ENCODE measurements at places on chromosomes 7 and 10. TPM values are rescaled to one million over a fixed set of nuclear protein-coding genes. Genes with fewer than 3 reads are reported as not detected.

The C10orf67 gene
- total RNA-seq, result 0.21 TPM

The AGR3 gene
- total RNA-seq, result not detected

GRCh38 chr7:132528695-132529094 lies 47.6 kb downstream of the PLXNA4 start:
- peak; percentile 67 for ATAC-seq
- no peak overlapping the region for H3K27ac ChIP-seq
- H3K36me3 ChIP-seq, result no peaks in the 10 kb centered on the region
- no peak overlapping the region for H3K4me3 ChIP-seq

- no peak overlapping the region for H3K27ac ChIP-seq
- H3K27me3 ChIP-seq, result no peaks in the 10 kb centered on the region
- peaks cover 21% of the 10 kb centered on the region for H3K4me1 ChIP-seq
- no peak for ATAC-seq
These were observed 33.8 kb downstream of the MKI67 start for GRCh38 chr10:128092454-128092853.

- no peak for ATAC-seq
- no peak overlapping the region for H3K27ac ChIP-seq
- peaks cover 21% of the 10 kb centered on the region for H3K4me1 ChIP-seq
- no peaks in the 10 kb centered on the region for H3K36me3 ChIP-seq
These were observed 90.3 kb downstream of the INPP5A start for GRCh38 chr10:132627666-132628531.

DNA sequence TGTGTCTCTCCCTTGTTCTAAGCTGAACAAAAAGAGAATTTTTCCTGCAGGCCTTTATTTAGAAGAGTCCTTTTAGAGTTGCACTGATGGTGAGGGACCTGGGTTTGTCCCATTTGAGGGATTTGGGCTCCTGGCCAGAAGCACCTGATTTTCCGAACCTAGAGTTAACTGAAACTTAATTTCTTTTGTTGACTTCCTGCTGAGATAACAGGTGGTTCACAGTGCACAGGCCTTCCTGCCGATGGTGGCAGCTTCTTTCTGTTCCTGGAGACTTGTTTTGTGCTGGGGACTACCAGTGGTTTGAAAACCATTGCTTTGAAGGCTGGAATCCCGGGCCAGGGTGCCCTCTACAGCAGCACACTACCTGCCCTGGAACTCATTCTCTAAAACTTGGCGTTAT lies 99.2 kb downstream of the SUGCT start:
- ATAC-seq, result no peak
- H3K36me3 ChIP-seq, result no peaks in the 10 kb centered on the region
- no peaks in the 10 kb centered on the region for H3K27me3 ChIP-seq
- no peaks in the 10 kb centered on the region for H3K4me1 ChIP-seq
- H3K27ac ChIP-seq, result no peak overlapping the region

DNA sequence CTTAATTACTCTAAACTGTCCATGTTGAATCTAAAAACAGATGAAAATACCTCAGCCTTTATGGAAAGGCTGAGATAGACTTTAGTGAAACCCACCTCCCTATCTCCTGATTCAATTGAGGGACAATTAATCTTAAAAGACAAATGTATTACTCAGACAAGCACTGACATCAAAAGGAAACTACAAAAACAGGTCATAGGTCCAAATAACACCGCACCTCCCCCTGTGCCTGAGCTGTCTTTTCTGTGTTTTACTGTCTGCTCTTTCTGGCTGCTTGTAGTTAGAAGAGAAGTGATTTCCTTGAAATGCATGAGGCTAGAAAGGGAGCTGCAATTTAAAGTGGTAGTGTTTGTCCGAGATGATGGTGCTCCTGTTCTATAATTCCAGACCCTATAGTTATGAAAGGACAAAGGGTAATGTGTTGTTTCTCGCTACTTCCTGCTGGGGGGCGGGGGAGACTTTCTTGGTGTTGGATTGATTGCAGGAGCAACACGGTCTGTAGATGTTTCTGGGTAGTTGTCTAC lies 16.0 kb downstream of the AKR1C8 start:
- ATAC-seq, result peak; percentile 95
- H3K4me3 ChIP-seq, result peak overlapping the region; percentile 45
- no peaks in the 10 kb centered on the region for H3K27me3 ChIP-seq
- peaks cover 11% of the 10 kb centered on the region for H3K4me1 ChIP-seq

GRCh38 chr7:104499975-104500374 lies 171.6 kb downstream of the LHFPL3 start:
- H3K36me3 ChIP-seq, result no peaks in the 10 kb centered on the region
- no peak for ATAC-seq
- H3K27me3 ChIP-seq, result peaks cover 5% of the 10 kb centered on the region
- H3K4me1 ChIP-seq, result no peaks in the 10 kb centered on the region
- H3K27ac ChIP-seq, result no peak overlapping the region

GRCh38 chr7:100847360-100847759 lies 5.2 kb upstream of the SLC12A9 start:
- no peaks in the 10 kb centered on the region for H3K27me3 ChIP-seq
- no peak overlapping the region for H3K27ac ChIP-seq
- H3K4me1 ChIP-seq, result no peaks in the 10 kb centered on the region
- no peak for ATAC-seq
- H3K36me3 ChIP-seq, result no peaks in the 10 kb centered on the region
- H3K4me3 ChIP-seq, result no peak overlapping the region

- H3K36me3 ChIP-seq, result peaks cover 62% of the 10 kb centered on the region
- ATAC-seq, result peak; percentile 90
- H3K27ac ChIP-seq, result peak overlapping the region; percentile 23
- H3K4me3 ChIP-seq, result no peak overlapping the region
These were observed 10.3 kb downstream of the SUMF2 start for GRCh38 chr7:56074371-56074791.

GRCh38 chr10:52568309-52568708 lies 204.3 kb downstream of the MBL2 start:
- no peaks in the 10 kb centered on the region for H3K27me3 ChIP-seq
- no peak for ATAC-seq
- no peaks in the 10 kb centered on the region for H3K4me1 ChIP-seq

DNA sequence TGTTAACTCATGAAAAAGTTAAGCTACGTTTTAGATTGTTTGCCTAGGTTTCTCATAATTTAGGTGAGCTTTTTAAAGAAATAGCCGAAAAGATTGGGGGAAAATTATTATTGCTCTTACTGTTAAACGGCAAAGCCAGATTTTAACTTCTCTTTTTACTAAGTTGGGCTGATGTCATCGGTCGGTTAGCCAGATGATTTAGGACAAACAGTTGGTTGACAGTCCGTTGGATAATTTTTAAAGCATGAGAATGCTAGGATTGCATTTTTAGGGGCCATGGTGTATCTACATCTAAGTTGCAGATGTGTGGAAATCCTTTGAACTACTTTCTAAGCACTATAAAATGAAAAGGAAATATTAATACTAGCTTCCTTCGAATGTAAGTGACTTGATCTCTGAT lies 280.9 kb upstream of the AKR1E2 start:
- no peaks in the 10 kb centered on the region for H3K36me3 ChIP-seq
- ATAC-seq, result no peak
- peaks cover 7% of the 10 kb centered on the region for H3K4me1 ChIP-seq
- H3K4me3 ChIP-seq, result no peak overlapping the region
- H3K27ac ChIP-seq, result no peak overlapping the region

DNA sequence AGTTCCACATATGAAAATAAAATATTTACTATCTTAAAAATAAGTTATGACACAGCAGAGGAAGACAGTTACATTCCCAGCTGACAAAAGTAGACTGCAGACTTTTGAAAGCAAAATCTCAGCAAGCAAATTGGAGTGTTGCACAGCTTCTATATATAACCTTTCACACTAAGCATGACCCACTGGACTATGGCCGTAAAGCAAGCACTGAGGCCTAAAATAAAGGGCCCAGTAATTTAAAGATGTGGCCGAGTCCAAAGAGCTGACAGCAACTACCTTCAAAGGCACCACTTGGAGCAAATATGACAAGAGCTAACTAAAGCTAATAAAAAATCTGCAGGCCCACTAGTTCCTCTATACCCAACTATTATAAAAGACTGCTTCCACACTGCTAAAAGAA lies 6.5 kb downstream of the GDI2 start:
- H3K27me3 ChIP-seq, result no peaks in the 10 kb centered on the region
- peaks cover 79% of the 10 kb centered on the region for H3K36me3 ChIP-seq
- ATAC-seq, result no peak
- H3K4me3 ChIP-seq, result no peak overlapping the region
- peaks cover 34% of the 10 kb centered on the region for H3K4me1 ChIP-seq

- H3K4me3 ChIP-seq, result no peak overlapping the region
- peaks cover 12% of the 10 kb centered on the region for H3K4me1 ChIP-seq
- H3K27ac ChIP-seq, result no peak overlapping the region
- peaks cover 12% of the 10 kb centered on the region for H3K36me3 ChIP-seq
- ATAC-seq, result peak; percentile 76
These were observed 43.1 kb upstream of the GATAD1 start for GRCh38 chr7:92404170-92404614.

- H3K27me3 ChIP-seq, result no peaks in the 10 kb centered on the region
- H3K4me3 ChIP-seq, result no peak overlapping the region
- H3K36me3 ChIP-seq, result peaks cover 93% of the 10 kb centered on the region
These were observed 19.3 kb downstream of the IL15RA start for GRCh38 chr10:5958077-5958476.

DNA sequence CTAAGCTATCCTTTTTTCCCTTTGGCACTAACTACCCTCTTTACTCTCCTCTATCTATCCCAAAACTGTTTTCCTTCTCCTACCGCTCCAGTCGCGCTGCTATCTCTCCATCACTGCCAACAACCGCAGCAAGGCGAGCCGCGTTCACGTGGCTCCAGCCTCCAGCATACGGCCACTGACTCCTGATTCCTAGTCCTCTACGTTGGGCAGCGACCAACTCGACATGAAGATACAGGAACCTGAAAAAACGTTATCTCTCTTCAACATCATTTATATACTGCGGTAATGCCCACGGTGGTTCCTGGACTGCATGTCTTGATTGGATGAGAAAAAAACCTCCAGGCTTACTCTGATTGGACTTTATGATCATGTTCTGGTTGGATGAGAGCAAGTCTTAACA lies 129.5 kb downstream of the ZNF716 start:
- H3K27me3 ChIP-seq, result no peaks in the 10 kb centered on the region
- H3K36me3 ChIP-seq, result no peaks in the 10 kb centered on the region
- no peak for ATAC-seq
- H3K27ac ChIP-seq, result no peak overlapping the region
- no peaks in the 10 kb centered on the region for H3K4me1 ChIP-seq
